ENCODE measurements at places on chromosomes 3 and 15. TPM values are rescaled to one million over a fixed set of nuclear protein-coding genes. Genes with fewer than 3 reads are reported as not detected.

The UROC1 gene
- not detected for total RNA-seq

The RGMA gene
- not detected for total RNA-seq

The GALNT15 gene
- total RNA-seq = 2.1 TPM

The DNAH12 gene
- total RNA-seq = 0.47 TPM

The DMXL2 gene
- 12.6 TPM for total RNA-seq

The NR2E3 gene
- total RNA-seq = not detected

The CHL1 gene
- not detected for total RNA-seq

DNA sequence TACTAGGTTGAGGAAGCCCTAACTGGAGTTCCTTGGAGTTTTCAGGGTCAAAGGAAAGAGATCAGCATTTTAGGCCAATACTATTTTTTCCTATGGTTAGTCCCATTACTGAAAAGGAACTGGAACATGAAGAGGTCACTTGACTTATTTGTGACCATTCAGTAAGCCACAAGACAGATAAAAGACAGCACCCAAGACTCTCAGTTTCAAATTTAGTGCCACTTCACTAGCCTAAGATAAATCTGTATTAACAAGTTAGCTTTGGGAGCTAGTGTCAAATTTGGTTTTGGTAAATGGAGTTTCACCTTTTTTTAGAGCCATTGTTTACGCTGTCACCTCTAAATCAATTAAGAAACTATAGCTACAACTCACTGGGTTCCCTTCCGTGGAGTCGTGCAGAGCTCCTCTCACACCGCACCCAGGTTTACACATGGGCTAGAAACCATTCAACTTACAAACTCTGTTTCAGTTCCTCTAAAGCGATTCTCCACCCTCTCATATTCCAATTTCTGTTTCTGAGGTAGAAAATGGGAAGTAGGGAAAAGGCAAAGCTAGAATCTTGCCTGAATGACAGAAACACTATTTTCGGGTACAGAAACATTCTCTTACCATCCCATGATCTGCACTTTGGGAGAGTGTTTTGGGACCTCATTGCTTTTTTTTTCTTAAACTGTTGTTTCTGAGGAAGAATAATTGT is 14.4 kb downstream of the CCDC32 start:
- no peak for DNase-seq

- no peak for DNase-seq
Observed at GRCh38 chr3:126340943-126341754, 16.1 kb downstream of the KLF15 start.

DNA sequence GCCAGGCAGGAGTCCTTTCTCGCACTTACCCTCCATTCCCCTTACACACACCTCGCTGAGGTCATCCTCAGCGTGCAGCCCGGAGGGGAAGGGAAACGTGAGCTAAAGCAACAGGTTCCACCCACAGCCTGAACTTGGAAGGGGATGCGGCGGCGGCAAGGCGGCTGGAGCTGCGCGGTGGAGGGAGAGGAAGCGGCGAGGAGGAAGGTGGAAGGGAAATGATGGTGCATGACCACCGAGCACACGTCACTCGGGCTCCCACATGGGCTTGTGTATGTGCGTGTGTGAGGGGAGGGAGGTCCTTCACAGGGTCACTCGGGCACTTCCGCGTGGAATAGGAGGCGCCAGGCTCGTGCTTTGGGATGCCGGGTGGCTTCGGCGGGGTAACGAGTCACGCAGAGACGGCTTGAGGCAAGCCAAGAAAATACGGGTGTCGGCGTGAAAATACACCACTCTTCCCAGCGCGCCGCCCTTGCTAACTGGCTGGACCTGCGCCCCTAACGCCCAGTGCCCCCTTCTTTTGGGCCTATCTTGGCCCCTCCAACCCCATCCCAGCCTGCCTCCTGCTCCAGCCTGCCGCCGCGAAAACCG is 225.5 kb upstream of the IL12A start:
- peak; percentile 95 for DNase-seq

DNA sequence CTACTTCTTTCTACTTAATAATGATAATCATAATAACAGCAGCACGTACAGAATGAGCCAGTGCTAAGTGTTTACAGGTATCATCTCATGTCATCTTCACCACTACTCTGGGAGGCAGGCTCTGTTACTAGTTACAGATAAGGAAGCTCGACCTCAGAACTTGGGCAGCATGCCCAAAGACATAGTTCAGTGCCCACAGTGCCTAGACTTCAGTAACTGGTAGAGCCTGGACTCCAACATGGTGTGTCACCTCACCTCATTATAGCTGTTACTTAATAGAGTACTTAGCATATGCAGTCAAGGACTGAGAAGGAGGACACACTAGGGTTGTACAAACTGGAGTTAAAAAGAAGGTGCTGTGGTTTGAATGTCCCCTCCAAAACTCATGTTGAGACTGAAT is 7.6 kb downstream of the GADL1 start:
- peak; percentile 3 for DNase-seq

DNA sequence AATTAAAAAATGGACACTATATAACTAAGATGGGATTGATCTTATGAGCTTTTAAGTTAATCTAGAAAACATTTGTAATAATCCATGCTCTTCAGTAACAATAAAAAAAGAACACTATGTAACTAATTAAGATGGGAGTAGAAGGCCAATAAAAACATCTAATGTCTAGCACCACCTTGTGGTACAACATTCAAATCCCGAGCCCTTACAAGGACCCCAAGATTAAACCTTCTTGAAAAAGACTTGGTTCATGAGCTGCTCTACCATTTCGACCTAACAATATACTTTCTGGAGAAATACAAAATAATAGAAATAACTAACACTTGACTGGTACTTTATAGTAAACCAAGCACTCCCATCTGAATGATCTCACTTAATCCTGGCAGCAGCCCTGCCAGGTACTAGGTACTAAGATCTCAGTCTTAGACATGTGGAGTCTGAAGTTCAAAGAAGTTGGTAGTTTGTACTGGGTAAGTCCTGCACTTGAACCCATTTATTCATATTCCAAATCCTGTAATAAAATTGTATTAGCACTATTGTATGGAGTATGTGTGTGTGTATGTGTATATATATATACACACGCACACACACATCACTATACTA is 21.8 kb downstream of the METTL6 start:
- DNase-seq = peak; percentile 57

GRCh38 chr3:148625991-148626390 is 71.7 kb upstream of the AGTR1 start:
- DNase-seq = no peak

- no peak for DNase-seq
Observed at GRCh38 chr3:134393074-134393473, 18.8 kb upstream of the AMOTL2 start.

- DNase-seq = peak; percentile 84
Observed at GRCh38 chr3:195613468-195614069, 29.8 kb upstream of the APOD start.

GRCh38 chr3:113695786-113696645 is at the start of gene USF3:
Gene USF3, minus strand, starts transcription at chr3:113696642. Its CDS starts 21,764 bp downstream, at chr3:113674878.
- peak; percentile 62 for DNase-seq

DNA sequence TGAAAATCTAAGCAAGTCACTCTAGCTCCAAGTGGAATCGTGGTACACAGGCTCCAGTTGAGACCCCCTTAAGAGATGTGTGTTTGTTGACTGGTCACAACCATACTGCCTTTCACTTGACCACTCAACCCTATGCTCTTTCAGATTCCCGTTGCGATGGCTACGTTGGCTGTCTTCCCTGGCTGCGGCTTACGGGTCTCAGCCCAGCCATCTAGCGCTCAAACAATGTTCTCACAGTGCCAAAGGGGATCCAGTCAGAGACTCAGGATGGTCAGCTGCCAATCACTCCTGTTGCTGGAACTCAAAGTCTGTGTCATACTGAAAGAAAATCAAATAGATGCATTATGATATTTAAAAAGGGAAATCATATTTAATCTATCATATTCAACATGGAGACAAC is 237.6 kb downstream of the ITPR1 start:
- DNase-seq = peak; percentile 71

- no peak for DNase-seq
Observed at GRCh38 chr15:77276096-77276495, 143.8 kb downstream of the PEAK1 start.

DNA sequence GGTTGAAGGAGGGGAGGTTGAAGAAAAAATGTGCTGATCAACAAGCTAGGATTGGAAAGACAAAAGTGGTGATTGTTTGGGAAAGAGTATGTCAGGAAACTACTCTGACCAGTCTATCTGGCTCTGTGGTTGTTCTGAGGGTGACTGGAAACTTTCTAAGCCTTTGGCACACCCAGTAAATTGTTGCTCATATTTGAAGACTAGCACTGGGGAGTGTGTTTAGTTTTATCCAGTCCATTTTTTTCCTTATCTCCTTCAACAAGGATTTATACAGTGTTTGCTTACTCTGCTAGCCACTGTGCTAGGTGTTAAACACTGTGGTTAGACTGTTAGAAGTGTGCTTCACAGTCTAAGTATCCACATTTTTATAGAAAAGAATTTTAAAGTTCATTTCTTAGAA is 28.8 kb downstream of the PPM1L start:
- DNase-seq = peak; percentile 10

DNA sequence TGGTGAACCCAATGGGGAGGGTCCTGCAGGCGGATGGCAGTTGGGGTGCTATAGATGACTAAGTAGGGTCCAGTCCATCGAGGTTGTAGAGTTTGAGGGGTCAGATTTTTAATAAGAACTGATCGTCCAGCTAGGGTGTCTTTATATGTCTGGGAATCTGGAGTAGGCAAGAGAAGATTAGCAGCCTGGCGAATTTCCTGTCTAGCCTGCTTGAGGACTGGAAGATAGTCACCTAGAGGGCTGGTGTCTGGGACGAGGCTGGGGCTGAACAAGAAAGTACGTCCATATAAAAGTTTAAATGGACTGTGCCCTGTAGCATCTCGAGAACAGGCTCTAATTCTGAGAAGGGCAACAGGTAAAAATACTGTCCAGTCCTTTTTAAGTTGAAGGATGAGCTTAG is 6.7 kb upstream of the IP6K2 start:
- DNase-seq = no peak

DNA sequence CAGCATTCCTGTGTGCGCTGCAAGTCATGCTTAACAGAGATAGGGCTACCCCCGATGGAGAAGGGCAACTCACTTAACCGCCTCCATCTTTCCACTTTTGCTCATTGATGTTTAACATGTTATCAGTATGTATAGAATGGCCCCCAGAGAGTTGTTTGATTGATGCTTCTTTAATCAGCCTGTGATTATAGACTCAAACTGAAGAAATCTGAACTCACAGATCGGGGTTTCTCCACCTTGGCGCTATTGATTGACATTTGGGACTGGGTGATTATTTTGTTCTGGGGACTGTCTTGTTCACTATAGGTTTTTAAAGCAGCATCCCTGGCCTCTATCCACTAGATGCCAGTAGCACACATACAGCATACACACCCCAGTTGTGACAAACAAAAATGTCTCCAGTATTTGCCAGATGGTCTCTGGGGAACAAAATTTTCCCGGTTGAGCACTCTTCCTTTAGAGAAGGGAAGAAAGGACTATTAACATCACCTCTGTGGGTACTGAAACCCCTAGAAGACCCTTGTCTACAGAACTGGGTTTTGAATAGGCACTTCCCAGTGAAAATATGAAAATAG is 54.4 kb downstream of the LARS2 start:
- no peak for DNase-seq

DNA sequence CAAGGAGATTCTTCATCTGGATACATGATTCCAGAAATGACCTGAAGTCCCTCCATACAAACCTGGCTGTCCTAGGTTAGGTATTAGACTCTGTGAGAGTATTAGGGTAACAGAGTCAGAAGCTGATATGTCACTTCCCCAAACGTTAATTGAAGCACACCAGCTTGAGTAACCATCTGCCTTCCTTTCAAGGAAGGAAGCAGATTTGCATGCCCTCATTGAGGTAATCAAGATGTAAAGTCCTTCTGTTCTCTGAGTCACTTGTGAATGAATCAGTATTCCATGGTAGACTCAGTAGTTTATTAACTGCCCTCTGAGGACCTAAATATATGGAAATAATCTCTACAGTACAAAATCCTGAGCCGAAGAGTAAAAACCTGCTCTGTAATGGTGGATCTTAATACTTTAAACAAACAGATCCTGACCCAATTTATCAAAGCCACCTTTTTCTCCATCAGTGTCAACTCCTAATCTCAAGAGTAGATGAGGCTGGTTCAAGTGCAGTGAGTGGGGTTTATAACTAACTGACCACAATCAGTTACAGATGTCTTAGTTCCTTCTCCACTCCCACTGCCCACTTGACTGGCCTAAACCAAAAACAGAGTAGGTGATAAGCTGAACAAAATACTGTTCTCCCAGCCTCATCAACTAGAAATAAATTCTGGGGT is 246.2 kb upstream of the CHRM5 start:
- peak; percentile 77 for DNase-seq

DNA sequence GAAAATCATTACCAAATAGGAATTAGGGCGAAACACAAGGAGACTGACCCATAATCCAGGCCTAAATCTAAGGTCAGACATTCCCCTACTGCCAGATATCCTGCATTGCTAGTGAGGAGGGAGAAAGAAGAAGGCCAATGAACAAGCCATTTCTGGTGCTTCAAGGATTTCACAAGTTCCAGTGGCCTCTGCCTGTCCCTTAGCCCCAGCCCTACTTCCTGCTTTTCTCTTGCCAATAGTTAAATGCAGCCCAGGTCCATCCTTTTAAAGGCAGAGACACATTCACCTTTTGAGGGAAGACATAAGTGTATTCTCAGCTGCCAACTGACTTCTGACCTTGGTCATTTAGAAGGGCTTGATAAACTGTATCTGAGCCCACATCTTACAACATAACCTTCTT is 135.8 kb downstream of the ZNF621 start:
- no peak for DNase-seq

- no peak for DNase-seq
Observed at GRCh38 chr3:7700539-7700938, 801.1 kb upstream of the LMCD1 start.

- peak; percentile 63 for DNase-seq
Observed at GRCh38 chr3:12187448-12188327, 29.0 kb upstream of the TIMP4 start.

Measured in M059J (cell line).